ENCODE measurements at places on chromosomes 5 and 9.

DNA sequence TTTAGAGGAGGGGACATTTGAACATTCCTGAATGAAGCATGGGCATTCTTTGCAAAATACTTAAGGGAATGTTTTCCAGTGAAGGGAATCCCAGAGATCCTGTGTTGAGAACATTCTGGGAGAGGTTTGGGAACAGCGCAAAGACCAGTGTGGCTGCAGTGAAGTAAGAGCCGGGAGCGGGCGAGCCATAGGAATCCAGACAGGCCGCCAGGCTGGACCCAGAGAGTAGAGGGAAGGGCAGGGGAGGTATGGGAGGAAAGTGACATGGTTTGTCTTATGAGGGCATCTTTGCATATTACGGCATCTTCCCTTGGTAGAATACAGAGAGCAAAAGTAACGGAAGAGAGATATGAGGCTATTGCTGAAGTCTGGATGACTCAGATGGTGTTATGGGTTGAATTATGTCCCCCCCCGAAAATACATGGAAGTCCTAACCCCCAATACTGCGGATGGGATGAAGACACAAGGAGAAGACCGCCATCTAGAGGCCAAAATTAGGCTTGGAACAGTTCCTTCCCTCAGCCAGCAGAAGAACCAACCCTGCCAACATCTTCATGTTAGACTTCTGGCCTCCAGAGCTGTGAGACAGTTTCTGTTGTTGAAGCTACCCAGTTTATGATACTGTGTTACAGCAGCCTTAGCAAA, 268.2 kb downstream of the MAST4 start:
- peak; percentile 3 for DNase-seq

DNA sequence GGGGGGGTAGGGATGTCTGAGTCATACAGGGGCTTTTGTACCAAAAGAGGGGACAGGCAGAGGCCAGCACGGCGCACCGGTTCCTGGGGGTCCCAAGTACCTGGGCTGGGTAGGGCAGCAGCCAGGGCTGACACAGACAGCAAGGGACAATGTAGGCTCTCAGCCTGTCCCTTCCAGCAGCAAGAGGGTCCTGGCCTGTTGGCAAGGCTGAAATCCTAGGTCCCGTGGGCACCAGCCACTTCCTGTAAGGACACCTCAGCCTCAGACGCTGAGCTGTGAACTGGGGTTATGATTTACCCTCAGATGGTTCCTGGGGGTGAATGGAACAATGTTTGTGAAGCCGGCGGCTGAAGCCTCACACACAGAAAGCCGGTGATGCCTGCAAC, 41.3 kb downstream of the NACC2 start:
- DNase-seq = no peak

DNA sequence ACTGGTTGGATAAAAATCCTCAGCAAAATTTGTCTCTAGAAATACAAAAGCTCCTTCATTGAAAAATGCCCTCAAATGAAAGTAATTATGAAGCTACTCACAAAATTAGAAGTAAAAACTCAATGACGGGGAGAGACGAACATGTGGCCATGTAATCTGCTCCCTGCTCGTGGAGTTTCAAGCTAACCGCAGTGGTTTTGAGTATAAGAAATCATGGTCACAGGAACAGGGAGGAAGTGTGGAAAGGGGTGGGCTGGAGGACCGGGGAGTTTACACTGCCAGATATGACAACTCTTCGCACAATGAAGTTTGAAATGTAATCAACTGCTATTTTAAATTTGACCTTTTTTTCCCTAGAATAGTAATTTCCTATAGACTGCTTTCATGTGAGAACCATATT, 765.4 kb upstream of the DMAC1 start:
- no peak for DNase-seq

- DNase-seq = no peak
Observed at GRCh38 chr9:75903785-75904360, 13.4 kb downstream of the PCSK5 start.

DNA sequence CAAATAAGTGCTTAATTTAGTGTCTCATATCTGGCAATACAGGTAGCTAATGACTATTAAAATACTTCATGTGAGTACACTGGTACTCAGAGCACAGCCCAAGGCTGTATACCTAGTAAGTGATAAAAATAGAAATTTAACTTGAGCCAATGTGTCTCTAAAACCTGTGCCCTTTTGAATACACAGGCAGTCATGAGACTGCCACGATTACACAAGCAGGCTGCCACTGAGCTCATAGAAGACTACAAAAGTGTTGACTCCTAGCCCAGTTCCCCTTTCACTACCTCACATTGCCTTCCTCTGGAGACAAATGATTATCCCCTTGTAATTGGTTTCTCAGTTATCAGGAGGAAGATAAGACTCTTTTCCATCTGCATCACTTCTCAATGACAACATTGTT, 66.3 kb upstream of the PAPPA start:
- no peak for DNase-seq

DNA sequence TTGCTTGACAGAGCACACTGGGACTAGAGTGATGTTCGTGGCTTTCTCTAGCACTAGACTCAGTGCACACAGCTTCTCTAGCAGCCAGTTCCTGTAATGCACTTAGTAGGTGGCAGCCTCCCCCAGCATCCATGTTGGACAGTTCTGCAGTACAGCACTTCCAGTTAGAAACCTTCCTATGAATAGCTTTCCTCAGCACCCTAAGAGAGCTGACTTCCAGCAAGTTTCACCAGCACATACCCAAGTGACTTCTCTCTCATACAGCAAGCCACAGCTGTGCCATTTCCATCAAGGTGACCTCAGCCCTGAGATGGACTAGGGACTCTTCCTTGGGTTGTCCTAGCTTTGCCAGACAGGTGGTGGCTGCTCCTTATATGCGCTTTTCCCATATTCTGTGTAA, 60.4 kb downstream of the PJA2 start:
- no peak for DNase-seq
